ENCODE measurements at places on chromosomes 12 and 14. TPM values are rescaled to one million over a fixed set of nuclear protein-coding genes. Genes with fewer than 3 reads are reported as not detected.

- no peaks in the 10 kb centered on the region for H3K27me3 ChIP-seq
- H3K4me3 ChIP-seq, result no peak overlapping the region
- no peak overlapping the region for H3K27ac ChIP-seq
- DNase-seq, result no peak
- no peaks in the 10 kb centered on the region for H3K4me1 ChIP-seq
Observed at GRCh38 chr12:128259556-128260070, 7.4 kb upstream of the TMEM132C start.

Gene SLC35F4
- not detected for total RNA-seq

DNA sequence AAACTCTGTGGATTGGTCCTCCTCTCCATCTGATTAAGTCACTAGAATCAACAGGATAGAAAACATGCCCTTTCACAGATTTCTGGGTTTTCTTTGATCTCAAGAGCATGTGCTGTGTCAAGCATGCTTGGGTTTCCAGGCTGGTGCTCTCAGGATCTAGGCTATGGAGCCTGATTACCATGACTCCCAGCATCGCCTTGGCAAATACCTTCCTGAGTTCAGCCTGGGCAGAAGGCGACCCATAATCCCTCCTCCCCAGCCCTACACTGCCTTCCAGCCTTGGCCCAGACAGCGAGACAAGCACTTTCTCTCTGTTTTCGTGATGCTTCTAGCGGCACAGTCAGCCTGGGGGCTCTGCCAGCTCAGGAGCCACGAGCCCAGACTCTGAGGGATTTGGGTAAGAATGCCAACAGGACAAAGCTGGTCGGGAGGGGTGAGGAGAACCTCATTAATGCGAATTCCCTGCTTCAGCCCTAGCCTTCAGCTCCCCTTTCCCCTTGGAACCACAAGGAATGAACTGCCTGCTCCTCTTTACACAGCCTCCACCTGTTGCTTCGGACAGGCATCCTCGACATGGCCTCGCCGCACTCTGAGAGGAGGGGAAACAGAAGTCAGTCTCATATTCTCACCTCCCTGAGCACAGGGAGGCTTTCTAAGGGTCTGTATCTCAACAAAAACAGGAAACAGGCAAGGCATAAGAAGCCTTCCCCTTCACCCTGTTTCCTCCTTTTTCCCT lies 227.1 kb downstream of the MSRB3 start:
- peaks cover 8% of the 10 kb centered on the region for H3K4me1 ChIP-seq
- no peak overlapping the region for H3K4me3 ChIP-seq
- no peak for DNase-seq
- no peaks in the 10 kb centered on the region for H3K36me3 ChIP-seq
- no peaks in the 10 kb centered on the region for H3K27me3 ChIP-seq

DNA sequence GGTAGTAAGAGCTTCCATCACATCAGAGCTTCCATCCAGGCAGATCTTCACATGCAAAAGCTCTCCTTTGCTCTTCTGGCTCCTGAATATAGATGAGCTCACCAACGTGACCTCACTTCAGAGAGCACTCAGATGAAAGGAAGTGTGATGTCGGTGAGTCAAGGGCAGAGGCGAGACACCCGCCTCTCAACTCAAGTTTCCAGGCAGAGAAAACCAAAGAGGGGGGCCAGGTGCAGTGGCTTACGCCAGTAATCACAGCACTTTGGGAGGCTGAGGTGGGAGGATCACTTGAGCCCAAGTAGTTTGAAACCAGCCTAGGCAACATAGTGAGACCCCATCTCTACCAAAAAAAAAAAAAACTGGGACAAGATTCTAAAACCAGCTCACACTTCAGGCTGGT lies 126.9 kb downstream of the DUSP6 start:
- no peaks in the 10 kb centered on the region for H3K36me3 ChIP-seq
- H3K27ac ChIP-seq, result peak overlapping the region; percentile 64
- peaks cover 11% of the 10 kb centered on the region for H3K4me1 ChIP-seq

Gene TEX22
- 3.2 TPM for total RNA-seq

Gene NOXRED1
- 0.55 TPM for total RNA-seq

Gene PARP11
- 14.5 TPM for total RNA-seq

- no peak overlapping the region for H3K4me3 ChIP-seq
- H3K4me1 ChIP-seq, result no peaks in the 10 kb centered on the region
- DNase-seq, result no peak
- no peak overlapping the region for H3K27ac ChIP-seq
- H3K27me3 ChIP-seq, result no peaks in the 10 kb centered on the region
Observed at GRCh38 chr14:54133896-54134295, 177.3 kb upstream of the BMP4 start.

Gene FAM181A
- 3.5 TPM for total RNA-seq

DNA sequence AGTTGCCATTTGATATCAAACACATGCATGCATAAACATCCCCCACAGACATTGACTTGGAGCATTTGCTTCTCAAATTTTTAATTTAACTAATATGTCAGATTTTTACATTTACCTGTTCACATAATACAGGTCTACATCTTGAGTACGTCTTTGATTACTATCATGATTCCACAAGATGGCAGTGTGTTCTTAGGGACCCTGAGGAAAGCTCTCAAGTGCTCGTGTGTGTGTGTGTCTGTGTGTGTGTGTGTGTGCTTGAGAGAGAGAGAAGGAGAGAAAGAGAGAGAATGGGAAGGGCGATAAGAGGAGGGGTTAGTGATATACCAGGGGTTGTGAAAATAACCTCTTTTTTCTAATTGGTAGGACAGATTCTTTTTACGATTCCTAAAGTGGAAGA lies 167.1 kb upstream of the OR4E1 start:
- DNase-seq, result no peak
- no peak overlapping the region for H3K27ac ChIP-seq
- no peaks in the 10 kb centered on the region for H3K36me3 ChIP-seq
- no peak overlapping the region for H3K4me3 ChIP-seq
- no peaks in the 10 kb centered on the region for H3K27me3 ChIP-seq

GRCh38 chr14:65297744-65298143 lies 114.8 kb upstream of the FUT8 start:
- H3K27me3 ChIP-seq, result no peaks in the 10 kb centered on the region
- DNase-seq, result no peak
- no peak overlapping the region for H3K4me3 ChIP-seq
- H3K27ac ChIP-seq, result no peak overlapping the region
- H3K4me1 ChIP-seq, result no peaks in the 10 kb centered on the region

DNA sequence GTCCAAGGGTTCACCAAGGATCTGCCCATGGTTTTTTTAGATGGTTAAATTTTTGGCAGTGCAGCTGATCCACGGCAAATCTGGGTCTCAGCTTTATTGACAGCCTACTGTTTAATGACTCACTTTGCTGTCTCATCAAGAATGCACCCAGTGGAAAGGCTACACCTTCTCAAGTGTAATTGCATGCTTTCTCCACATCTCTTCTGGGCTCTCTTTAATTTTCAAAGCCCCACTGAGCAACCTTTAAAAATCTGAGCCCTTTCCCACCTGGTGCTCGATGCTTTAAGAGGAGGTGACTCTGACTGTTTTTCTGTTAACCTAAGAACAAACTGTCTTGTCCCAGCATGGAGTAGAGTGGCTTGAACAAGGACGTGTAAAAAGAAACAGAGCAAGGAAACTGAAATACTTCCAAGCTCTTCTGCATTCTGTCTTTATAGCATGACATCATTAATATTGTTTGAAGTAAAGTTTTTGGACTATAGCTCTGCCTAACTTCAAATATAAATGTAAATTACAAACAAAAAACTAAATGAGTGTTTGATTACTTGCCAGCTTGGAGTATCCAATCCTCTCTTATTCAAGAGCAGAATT lies 214.2 kb upstream of the KRR1 start:
- H3K36me3 ChIP-seq, result no peaks in the 10 kb centered on the region
- H3K27ac ChIP-seq, result no peak overlapping the region
- DNase-seq, result no peak

DNA sequence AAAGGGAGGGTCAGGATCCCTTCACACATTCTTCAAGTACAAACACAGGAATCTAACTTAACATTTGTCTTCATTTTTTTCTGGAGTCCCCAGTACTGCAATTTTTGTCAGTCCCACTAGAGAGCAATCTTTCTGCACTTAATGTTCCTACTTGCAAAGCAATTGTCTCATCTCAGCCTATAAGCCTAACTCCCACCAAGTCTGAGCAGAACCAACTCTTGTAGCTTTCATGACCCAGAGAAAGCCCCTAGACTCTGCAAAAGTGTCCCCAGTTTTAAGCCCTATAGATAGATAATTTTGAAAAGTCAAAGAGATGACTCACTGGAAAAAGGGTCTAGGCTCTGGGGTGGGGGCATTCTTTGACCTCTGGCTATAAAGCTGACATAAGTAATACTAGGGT lies 1.8 kb upstream of the ZBTB39 start:
- H3K36me3 ChIP-seq, result peaks cover 16% of the 10 kb centered on the region
- no peak overlapping the region for H3K27ac ChIP-seq
- no peak for DNase-seq

- H3K4me1 ChIP-seq, result no peaks in the 10 kb centered on the region
- H3K27me3 ChIP-seq, result no peaks in the 10 kb centered on the region
- no peaks in the 10 kb centered on the region for H3K36me3 ChIP-seq
- no peak overlapping the region for H3K4me3 ChIP-seq
- no peak overlapping the region for H3K27ac ChIP-seq
- no peak for DNase-seq
Observed at GRCh38 chr14:95635051-95635450, 51.2 kb upstream of the TCL1B start.

Gene RNU6-7
- total RNA-seq, result not detected

Data from upper lobe of right lung (tissue), 1 donor.